ENCODE measurements at places on chromosomes 3 and 15.
A peak's percentile ranks its signal among the peaks of the same experiment; 100 is the strongest.

DNA sequence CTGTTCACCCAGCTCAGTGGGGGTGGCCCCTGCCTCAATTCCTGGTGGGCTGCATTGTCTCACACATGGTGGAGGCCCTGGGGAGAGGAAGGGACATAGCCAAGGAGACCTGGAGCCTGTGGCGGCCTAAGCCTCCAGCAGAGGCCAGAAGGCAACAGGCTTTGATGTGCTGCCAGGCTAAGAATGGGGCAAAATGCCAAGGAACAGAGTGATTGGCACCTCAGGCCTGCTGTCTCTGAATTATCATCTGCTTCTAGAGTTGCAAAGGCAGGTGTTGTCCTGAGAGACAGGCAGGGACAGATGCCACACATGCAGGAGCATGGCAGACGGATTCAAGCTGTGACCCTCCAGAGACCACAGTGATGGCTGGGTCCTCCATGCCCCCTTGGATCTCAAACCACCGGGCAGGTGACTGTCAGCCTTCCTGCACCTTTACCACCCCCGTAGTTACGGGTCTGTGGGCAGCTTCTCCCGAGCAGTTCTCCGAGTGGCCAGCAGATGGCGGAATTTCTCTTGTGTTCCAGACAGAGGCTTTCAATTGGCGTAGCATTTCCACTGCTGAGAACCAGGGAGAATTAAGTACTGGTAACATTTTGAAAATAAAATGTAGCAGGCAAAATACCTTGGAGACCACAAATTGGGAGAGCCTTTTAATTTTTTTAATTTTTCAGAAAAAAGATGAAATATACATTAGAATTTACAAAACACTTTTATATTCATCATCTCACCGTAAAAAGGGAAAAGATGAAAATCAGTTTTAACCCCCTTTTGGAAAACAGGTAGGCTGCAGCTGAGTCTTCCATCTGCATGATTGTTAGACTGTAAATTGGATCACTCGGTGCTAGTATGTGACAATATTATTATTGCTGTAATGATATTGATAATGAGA, 525.5 kb upstream of the CFAP20DC start:
- peak; percentile 72 for DNase-seq

- DNase-seq = peak; percentile 8
These were observed 617.4 kb downstream of the SI start for GRCh38 chr3:164460851-164461250.

GRCh38 chr3:128376516-128376915, 90.2 kb downstream of the DNAJB8 start:
- no peak for DNase-seq

- DNase-seq = peak; percentile 70
These were observed 19.3 kb upstream of the GPX1 start for GRCh38 chr3:49377483-49377882.

DNA sequence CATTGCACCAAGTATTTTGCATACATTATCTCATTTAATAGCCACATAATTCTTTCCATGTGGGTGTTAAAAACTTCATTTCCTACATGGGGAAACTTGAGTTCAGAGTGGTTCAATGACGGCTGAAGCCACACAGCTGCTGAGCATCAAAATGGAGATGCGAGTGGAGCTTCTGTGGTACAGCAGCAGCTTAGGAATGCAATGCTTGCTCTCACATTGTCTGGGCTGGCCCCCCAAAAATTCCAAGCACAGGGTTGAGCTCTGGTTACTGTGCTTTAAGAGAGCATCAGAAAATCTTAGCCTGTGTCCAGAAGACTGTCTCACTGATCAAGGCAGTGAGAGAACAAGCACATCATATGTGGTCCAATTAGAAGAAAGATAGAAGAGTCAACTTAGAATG, 57.4 kb upstream of the GADL1 start:
- no peak for DNase-seq

- no peak for DNase-seq
These were observed 85.1 kb downstream of the DUT start for GRCh38 chr15:48416301-48416700.

- no peak for DNase-seq
These were observed 96.2 kb downstream of the HES1 start for GRCh38 chr3:194231929-194232832.

- DNase-seq = peak; percentile 44
These were observed 56.3 kb upstream of the EPHB3 start for GRCh38 chr3:184505076-184505878.

GRCh38 chr3:189530822-189531221, 100.4 kb upstream of the TP63 start:
- DNase-seq = peak; percentile 1

- DNase-seq = peak; percentile 73
These were observed 15.7 kb upstream of the LRRC58 start for GRCh38 chr3:120364821-120365220.

DNA sequence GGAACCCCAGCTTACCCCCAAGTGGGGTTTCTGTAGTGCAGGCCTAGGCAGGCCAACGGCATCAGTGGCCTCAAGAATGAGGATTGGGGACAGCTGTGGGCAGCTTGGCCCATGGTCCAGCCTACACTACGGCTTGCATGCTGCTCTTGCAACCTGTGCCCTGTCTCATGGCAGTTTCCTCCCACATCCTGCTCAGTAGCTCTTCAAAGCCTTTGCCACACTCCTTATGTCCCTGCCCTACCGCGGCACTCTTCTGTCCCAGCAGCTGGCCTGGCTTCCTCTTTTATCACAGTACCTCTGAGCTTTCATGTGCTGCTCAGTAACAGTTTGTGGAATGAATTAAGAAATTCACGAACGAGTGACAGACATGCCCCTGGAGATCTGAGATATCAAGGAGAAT, 431.0 kb downstream of the EPHB1 start:
- DNase-seq = no peak

- DNase-seq = peak; percentile 73
These were observed 52.1 kb downstream of the VGLL4 start for GRCh38 chr3:11591391-11592282.

- DNase-seq = no peak
These were observed 172.4 kb downstream of the PDE8A start for GRCh38 chr15:85154061-85154460.

DNA sequence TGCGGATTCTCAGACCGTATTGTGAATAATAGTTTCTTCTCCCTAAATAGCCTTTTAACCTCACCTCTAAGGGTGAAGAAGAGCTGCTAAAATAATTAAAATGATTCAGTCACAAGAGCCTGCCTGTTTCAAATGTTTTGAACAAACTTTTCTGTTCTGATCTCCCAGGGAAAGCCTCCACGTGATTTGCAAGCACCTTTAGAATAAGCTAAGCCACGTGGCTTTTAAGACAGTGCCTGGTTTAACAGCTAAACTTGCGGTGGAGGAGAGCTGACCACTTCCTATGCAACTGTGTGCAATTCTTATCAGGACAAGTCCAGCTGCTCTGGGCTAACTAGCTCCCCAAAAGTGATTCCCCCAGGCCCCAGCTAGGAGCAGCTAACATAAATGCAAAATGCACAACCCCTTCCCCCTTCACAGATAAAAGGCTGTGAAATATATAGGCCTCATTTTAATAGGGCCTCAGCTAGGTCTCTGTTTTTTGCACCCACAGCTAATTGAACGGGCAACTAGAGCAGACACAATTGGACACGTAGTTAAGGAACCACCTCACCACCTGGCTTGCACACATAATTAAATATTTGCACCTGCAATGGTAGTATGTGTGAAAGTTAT, 401.2 kb upstream of the NR2F2 start:
- no peak for DNase-seq

DNA sequence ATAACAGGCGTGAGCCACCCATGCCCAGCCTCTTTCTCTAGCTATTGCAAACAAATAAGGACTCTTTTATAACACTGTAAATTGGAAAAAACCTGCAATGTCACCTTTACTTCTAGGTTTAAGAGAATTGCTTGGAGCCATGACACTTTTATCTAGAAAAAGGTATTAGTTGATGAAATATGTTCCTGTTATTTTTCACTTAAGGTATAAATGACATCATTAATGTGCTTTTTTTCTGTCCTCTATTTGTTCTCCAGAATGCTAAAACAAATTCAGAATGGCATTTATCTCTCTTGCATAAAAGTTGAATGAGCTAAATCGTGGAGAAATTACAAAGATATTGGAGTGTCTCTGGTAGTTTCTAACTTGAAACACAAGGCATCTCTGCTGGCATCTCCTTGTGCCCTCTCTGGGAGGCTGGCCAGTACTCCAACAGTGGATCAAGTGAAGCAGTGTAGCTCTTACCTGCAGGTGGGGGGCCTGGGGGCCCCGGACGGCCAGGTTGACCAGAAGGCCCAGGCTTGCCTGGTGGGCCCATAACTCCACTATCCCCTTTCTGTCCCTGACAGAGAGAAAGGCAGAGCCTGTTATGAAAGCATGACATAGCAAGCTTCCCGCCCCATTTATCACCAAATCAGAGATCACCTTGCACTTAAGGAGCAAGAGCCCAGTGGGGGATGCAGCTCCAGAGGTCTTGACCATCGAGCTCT, 38.6 kb downstream of the EAF1 start:
- no peak for DNase-seq

- DNase-seq = peak; percentile 54
These were observed 12.5 kb upstream of the FBLN2 start for GRCh38 chr3:13536432-13536831.

DNA sequence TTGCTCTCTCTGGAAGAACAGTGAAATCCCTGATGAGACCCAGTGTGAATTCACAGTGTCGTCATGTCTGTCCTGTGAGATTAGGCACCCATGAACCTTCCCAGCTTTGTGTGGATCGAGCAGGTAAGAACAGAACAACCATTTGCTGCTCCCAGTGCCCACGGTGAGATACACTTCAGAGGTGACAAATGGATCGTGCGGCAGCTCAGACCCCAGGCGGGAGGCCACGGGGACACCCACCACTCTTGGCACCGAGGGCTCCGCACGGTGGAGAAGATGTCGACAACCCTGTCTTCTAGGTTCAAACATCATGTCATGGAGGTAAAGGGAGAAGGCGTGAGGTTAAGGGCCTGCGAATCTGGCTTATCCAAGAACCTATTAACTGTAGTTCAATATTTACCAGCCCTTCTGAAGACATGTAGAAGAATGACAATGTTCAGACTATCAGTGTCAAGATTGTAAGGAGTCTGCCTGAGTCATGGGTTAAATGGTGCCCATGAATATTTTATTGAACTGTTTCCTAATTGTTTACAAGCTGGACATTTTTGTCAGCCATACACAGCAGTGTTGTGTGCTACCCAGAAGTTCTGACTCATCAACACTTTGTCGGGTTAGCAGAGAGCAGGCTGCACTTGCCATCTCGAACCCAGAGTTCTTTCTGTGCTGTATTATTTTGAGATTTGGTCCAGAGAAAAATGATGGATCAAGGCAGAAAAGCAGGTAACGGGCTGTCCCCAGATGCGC, 15.5 kb upstream of the PCSK6 start:
- DNase-seq = peak; percentile 42

DNA sequence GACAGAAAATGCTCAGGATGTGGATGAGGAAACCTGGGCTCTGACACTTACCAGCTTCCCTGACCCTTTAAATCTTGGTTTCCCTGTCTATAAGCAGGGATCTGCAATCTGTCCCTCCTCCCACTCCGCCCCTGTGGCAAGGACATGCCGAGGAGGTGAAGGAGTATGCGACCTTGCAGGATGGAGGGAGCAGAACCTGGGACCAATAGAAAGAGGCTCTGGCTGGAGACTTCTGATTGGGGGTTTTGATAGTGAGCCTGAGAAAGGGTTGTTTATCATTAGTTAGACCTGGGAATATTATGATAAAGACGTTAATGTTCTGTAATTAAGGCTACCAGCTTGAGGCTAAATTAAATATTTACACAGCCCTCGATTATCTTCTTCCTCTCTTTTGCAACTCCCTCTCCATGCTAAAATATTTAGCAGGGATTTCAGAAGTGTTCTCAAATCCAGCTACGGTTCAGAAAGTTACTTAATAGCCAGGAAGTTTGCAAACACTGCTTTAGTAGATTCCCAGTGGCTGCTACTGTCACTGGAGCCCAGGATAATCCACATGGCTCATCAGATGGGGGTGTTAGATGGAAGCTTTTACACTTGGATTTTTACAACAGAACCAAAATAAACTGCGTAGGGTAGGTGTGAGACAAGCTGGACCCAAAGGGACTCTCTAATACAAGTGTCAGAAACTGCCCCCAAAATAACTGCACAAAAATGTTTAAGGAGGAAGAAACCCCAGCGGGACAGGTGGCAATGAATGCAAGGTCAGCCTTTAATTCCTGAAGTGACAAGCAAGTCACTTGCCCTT, 9.2 kb upstream of the PAQR5 start:
- no peak for DNase-seq

DNA sequence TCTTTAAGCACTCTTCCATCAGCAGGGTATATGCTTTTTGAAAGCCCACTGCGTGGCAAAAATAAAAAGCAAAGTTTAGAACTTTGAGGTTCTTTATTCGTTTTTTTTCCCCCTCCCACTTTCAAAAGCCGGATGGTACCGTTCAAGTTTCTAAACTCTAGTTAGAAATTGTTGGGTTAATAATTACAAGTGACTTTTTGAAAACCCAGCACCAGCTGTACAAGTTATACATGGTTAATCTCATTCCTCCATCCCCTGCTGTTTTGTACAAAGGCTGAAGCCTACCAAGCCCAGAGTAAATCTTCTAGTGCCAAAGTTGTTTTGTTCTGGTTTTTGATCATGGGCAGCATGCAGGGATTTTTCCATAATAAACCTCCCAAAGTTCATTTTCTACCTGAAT, 48.6 kb downstream of the WDR72 start:
- DNase-seq = no peak

DNA sequence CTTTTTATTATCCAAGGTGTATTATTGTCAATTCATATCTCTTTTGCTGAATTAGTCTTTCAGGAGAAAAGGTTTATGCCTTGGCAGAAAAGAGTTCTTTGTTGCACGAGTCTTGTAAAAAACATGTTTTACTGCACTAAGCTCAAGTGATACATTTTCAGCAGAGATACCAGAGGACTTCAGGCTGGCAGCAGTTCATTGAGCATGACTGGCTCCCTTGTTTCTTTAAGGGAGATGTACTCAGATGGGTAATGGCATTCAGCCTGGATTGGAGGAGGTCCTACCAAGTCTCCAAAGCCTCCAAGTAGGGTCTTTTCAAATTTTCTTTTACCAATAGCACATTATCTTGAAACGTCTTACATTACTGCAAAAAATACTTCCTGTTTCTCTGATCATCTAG, 400.1 kb downstream of the NSUN3 start:
- DNase-seq = no peak

DNA sequence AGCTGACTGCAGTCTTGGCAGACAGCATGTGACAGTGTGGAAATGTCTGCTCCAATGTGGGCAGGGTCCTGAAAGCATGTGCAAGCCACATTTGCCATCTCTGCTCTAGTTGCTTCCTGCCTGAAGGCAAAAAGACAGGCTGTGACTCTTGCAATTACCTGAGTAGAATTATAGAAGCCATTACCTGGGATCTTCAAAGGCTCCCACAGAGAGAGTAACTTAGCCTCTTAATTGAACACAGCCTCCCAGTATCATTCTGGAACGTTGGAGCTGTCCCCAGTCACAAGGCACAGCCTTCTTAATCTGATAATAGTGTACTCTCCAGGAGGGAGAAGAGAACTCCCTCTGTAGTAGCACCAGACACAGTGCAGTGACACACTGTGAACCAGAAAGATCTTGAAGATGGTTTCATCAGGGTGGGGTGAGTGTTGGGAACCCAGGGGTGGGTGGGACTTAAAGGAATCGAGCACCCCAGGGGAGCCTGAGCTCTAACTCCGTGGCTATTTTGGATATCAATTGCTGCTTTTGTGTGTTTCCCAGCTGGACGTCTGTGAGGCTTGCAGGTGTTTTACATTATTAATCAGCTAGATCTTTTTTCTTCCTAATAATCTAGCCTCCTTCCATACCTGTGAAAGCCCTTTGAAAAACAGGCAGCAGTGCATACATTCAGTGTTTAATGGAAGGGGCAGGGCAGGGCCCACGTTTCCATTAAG, 40.6 kb upstream of the GLCE start:
- DNase-seq = no peak
